NCI-H1436 treated with DMSO at 0.1 percent for 48 hours (cell line): ENCODE measurements at places on chromosomes 6 and 20.

DNA sequence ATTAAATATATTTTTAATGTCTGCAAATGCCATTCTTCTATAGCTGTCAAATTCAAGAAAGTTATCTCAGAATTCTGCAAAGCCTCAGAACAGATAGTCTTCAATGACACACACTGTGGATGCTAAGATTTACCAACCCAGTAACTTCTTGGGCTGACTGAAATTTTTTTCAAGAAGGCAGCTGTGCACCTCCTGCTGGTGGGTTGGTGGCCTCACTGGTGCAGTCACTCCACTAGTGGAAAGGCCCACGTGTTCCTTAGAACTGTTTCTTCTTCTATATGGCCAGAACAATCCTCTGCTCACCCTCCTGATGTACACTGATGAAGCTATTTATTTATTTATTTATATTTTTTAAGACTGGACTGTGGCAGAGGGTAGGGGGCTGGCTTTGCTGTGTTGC lies 28.1 kb upstream of the MTCL3 start:
- DNase-seq, result no peak

GRCh38 chr20:35302421-35303335 lies 10.5 kb upstream of the FAM83C start:
- DNase-seq, result no peak

DNA sequence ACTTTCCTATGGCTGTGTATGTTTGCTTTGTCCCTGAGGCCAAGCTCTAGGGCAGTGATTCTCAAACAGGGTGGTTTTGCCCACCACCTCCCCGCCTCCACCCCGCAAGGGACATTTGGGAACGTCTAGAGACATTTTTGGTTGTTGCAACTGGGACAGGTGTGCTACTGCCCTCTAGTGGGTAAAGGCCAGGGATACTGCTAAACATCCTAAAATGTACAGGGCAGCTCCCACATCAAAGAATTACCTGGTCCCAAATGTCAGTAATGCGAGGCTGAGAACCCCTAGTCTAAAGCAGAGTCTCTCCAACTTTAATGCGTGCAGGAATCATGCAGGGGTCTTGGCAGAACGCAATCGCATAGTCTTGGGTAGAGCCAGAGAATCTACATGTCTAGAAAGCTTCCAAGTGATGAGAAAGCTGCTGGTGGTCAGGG lies 5.1 kb downstream of the KCNS1 start:
- no peak for DNase-seq

GRCh38 chr6:75494290-75494689 lies 690 bp upstream of the FILIP1 start:
- no peak for DNase-seq

DNA sequence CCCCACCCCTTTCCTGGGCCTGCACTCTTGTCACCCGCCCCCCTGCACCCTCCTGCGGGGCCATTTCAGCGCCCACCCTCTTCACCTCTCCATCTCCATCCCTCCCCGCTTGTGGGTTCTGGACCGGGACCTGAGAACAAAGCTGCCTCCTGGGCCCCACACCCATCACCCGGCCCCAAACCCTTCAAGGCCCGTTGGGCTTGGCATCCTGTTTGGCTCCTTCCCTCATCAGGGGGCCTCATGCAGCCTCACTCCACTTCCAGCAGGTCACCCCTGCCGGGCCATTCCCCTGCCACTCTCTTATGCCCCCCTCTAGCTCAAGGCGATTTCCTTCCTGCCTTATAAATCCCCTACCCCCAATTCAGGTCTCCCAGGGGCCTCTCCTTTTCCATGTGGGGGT lies 67.4 kb downstream of the SRC start:
- no peak for DNase-seq

DNA sequence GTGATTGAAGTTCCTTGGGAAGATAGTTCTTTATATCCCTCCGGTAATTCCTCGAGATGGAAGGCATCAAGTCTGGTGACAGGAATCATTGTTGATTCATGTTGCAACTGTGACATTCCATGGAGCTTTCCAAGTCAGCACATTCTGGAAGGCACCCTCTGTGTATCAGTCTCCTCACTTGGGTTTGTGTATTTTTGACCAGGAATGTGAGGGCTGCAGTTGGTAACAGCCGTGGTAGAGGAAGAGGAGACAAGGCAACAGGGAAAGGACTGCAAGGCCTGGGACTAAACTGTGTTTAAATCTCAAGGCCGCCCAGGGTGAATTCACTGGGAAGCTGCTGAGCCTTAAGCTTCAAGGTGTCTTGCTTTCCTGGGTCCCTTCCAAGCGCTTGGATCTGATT lies 99.0 kb downstream of the CLIC5 start:
- no peak for DNase-seq
